RPMI7951 (cell line): ENCODE measurements at places on chromosomes 7 and 10.
A peak's percentile ranks its signal among the peaks of the same experiment; 100 is the strongest.

GRCh38 chr10:24589265-24589664 lies 134.4 kb downstream of the ARHGAP21 start:
- no peak for DNase-seq

DNA sequence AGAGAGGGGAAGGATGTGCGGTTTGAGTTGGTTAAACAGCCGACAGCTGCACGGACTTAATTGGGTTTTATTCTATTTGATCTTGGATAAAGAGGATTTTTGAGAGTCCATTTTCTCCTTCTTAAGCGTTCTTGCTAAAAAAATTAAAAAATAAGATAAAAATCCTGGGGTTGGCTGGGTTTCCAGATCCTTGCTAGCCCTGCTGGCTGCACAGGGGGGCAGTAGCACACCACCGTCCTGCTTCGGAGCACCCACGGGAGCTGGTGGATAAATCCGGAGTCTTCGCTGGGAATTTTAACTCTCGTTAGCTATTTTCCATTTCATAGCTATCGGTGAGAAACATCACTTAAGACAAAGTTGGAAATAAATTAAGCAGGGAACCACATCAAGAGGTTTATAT lies 792.0 kb downstream of the TYW1 start:
- peak; percentile 22 for DNase-seq

- peak; percentile 63 for DNase-seq
Measured at GRCh38 chr10:23331567-23332301, 12.9 kb downstream of the C10orf67 start.

- no peak for DNase-seq
Measured at GRCh38 chr10:44886966-44887365, 24.2 kb upstream of the TMEM72 start.

DNA sequence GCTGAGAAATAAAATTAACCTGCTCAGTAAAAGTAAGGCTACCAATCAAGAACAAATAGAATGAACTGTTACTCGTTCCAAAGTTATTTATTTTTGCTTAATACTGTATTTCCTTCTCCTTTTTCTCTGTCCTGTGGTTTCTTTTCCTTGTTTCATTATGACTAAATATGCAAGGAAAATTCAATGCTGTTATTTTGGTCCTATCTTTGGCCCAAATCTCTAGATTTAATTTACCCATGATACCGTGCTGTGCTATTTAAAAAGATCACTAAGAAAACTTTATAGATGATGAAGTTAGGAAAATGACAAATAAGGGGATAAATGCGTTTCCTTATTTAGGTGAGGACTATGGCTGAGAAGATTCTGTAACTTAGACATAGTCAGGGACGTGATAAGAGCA lies 45.3 kb upstream of the FAM133B start:
- no peak for DNase-seq

DNA sequence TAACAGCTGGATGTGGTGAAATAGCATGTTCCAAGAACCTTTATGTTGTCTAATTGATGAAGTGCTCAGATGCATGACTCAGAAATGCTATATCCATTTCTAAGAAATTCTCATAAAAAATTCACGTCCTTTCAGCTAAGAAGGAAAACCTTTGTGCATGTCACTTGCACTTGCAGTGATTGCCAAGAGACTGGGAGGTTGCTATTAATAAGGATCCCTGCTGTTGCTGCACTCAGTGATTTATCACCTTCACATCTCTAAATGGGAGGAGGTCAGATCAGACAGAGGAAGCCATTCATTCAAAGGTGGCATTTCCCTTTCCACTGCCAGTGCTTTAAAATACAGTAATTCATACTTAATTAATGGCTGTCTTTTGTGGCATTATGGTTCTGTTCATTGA lies 89.5 kb downstream of the THSD7A start:
- no peak for DNase-seq

- no peak for DNase-seq
Measured at GRCh38 chr7:51011710-51012350, 229.1 kb upstream of the GRB10 start.

DNA sequence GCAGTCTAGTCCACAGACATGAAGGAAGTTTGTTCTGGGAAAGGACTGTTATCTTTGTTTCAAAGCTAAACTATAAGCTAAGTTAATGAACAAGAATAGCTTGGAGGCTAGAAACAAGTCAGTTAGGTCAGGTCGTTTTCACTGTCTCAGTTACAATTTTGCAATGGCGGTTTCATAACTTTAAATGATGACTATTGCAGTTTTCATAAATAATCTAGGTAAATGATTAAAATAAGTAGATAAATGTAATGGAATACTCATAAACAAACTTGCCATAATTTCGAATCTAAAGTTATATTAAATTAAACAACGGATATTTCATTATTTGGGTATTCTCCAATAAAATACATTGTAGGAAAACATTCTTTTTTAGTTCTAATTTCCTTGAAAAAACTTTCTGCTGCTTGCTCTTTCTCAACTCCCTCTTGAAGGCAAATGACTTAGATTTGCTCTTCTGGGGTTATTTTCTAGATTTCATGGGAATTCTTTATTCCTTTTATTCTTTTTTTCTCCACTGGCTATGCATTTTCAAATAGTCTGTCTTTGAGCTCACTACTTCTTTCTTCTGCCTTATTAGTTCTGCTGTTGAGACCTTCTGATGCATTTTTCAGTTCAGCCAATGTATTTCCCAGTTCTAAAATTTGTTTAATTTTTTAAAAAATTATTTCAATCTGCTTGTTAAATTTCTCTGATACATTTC lies 103.8 kb upstream of the APBB1IP start:
- DNase-seq = no peak

DNA sequence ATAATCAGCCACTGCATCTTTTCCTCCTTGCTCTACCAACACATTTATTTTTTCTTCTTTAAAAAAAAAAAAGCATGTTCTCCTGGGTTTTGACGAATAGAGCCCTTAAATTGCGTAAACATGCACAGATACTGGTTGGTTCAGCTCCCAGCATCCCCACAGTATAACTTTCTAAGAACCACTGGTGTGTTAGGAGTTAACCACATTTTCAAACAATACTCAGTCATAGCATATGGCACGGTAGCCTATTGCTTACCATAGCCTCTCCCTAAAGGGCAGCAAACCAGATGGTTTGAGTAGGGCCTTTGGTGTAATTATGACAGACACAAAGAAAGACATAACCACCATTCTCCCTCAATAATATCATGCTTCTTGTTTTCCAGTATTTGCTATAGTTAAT lies 145.0 kb downstream of the LRRC4 start:
- peak; percentile 24 for DNase-seq

DNA sequence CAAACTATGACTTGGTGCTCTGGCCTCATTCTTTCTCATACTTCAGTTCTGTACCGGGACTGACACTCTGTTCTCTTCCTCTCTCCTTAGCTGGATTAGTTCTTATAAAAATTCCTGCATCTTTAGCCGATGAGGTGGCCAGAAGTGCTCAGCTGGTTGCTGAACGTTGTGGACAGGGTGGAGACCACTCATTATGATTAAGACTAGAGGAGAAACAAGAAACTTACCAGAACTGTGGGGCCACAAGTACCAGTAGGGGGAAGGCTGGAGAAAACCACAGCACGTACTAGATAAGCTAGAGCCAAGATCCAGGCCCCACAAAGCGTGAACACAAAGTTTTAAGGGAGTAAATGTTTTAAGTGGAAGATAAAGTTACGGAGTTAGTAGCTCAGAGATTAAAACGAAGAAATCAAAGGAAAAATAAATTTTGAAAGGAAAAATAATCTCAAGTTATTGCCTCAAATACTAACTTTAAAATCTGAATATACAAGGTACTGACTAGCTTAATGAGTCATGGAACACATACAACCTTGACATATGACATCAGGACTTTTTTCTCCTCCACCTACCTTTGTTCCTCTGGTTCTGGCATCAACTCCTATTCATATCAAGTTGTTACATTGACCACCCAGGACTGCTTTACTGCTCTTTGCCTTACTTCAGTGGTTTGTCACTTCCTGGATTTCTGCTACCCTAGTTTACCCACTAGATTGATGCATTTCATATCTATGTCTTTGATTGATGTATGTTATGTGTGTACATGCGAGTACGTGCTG lies 469.0 kb downstream of the TFEC start:
- no peak for DNase-seq

DNA sequence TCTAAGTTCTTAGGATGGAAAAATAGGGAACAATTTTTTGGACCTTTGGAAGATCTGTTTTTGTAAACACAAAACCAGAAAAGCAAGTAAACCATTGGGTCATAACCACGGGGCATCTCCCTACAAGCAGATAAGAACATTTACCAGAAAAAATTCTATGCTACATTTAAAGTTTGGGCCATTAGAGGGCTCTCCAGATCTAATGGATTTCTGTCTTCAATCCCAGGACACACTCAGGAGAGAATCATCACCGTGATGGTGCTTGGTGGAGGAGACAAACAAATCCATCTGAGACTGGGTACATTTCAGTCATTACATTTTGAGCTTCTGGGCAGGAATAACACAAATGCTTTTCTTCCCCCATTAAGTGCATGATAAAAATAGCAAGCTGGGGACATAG lies 178.4 kb upstream of the TARP start:
- DNase-seq = peak; percentile 44

DNA sequence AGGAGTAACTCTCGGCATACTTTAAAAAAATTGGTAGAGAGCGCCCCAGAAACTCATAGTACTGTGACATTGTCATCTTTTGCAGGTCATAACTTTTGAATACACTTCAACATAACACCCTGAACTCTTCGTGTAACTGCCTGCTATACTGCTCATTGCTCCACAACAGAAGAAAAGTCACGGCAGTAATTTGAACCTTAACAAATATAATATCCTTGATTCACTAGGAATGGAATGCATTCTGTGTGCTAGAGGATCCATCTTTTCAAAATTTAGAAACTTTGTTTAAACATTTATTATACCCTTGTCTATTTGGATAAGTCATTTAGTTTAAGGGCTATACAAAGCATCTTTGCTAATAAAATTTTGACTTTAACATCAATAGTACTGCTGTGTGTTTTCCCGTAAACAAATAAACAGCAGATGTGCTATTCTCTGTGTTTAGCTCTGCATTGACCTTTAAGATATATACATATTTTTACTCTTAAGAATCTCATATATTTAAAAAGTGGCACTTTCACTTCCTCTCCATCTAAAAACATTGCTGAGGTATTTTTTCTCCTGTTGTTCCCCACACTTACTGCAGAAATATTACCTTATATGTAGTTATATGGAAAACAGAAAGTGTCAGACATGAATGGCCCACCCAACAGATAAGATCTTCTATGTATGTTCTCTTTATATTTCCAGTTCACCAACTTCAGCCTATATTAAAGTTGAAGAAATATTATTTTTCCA lies 217.6 kb upstream of the TMEM229A start:
- no peak for DNase-seq

- no peak for DNase-seq
Measured at GRCh38 chr7:77788327-77788902, 9.8 kb downstream of the TMEM60 start.

DNA sequence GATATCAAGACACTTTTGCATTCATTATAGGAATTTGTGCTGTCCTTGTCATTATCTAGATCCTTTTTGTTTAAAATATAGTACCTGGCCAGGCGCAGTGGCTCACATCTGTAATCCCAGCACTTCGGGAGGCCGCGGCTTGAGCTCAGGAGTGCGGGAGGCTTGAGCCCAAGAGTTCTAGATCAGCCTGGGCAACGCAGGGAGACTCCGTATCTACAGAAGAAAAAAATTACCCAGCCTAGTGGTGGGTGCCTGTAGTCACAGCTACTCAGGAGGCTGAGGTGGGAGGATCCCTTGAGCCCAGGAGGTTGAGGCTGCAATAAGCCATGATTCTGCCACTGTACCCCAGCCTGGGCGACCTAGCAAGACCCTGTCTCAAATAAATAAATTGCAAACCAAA lies 621 bp upstream of the MORN4 start:
- peak; percentile 17 for DNase-seq

DNA sequence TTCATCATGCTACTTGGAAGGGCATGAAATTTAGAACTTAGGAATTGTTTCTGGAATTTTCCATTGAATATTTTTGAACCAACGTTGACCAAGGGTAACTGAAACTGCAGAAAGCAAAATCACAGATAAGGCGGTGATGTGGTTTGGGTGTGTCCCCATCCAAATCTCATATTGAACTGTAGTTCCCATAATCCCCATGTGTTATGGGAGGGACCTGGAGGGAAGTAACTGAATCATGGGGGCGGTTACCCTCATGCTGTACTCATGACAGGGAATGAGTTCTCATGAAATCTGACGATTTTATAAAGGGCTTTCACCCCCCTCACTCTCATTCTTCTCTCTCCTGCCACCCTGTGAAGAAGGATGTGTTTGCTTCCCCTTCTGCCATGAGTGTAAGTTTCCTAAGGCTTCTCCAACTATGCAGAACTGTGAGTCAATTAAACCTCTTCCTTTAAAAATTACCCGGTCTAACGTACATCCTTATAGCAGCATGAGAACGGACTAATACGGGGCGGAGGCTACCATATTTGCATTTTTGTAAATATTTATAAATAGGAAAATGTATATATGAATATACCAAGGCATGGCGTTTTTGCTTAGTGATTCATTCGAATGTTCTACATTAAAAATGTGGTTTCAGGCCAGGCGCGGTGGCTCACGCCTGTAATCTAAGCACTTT lies 12.4 kb downstream of the NMT2 start:
- DNase-seq = no peak

DNA sequence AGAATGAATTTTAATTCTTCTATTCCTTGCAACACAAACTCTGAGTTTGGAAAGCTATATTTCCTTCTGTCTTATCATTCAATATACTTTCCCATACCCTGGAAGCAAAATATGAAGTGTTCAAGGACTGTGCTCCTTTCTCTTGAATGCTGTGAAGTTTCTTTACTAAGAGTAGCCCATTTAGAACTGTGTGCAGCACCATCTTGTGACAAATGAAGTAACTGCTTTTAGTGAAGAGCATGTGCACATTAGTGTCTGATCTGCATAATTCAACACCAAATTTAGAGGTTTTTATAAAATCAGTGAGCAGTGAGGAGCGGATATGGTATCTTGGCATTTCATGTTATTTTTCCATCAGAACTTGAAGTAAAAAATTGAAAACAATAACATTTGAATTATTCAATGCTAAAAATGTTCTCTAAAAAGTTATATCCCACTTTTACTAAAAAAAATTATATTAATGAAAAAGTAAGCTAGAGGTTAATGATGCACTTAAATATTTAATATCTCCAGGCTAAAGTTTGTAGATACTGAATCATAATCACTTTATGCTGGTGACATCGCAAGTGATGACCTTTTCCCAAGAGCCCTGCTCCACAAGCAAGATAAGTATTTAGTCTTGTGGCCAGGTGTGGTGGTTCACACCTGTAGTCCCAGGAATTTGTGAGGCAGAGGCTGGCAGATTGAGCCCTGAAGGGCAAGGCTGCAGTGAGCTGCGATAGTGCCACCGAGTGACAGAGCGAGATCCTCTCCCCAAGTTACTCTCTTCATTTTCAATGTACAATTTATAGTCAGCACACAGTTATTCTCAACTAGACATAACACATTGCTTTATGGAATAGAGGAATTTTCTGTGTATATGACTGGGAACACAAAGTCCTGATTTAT lies 108.8 kb upstream of the PCLO start:
- peak; percentile 1 for DNase-seq

DNA sequence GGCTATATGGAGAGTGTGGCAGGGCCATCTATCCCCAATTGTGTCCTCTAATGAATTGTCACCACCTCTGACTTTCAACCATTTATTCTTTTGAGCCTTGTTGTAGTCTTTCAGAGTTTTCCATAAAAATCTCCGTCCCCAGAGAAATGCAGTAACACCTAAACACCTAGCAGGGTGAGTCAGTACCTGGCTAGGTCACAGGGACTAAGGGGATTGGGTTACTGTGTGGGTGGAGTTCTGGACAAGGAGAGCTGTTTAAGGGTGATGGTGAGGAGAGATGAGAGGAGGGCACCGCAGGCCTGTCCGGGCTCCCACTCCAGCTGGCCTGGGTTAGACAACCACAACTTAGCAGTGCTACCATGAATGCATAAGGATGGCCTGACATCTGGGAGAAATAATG lies 186.2 kb upstream of the LYZL1 start:
- no peak for DNase-seq
